Natural killer cell treated with Interleukin-12 subunit alpha and Interleukin-12 subunit beta and Interleukin-15 and Interleukin-18, amount 100 ng/mL, for 72 hours (primary cell): ENCODE measurements at places on chromosomes 13 and 19. TPM values are rescaled to one million over a fixed set of nuclear protein-coding genes. Genes with fewer than 3 reads are reported as not detected.

DNA sequence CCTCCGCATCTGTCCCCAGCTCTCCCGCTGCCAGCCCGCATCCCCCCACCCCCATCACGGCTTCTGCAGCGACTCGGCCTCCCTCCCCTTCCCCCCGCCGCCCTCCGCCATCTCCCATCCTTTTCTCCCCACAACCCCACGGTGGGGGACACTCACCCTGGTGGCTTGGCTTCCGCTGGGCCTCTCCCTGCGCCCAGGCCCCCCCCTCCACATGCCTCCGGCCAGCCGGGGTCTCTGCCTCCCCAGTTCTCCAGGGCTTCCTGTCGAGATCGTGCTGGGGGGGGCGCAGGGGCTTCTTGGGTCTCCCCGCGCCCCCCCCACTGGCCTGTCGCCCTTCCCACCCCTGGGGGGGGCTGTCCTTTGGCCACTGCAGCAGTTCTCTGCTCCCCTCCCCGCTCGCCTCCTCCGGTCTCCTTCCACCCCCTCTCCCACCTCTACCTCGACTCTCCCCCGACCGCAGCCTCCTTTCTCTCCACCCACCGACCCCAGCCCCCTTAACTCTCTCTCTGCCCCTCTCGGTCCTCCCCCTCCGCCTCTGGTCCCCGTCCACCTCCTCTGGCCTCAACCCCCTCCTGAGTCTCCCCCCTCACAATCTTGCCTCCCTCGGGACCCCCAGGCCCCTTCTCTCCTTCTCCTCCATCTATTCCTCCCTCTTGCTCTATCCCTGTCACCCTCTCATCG lies 17.1 kb downstream of the LRRC4B start:
- H3K4me3 ChIP-seq, result no peak overlapping the region
- H3K27ac ChIP-seq, result no peak overlapping the region
- DNase-seq, result no peak
- peaks cover 48% of the 10 kb centered on the region for H3K27me3 ChIP-seq

ZNF229 gene
- total RNA-seq, result not detected

GRCh38 chr19:43777163-43777695 lies 3.5 kb downstream of the KCNN4 start:
- H3K4me1 ChIP-seq, result peaks cover 44% of the 10 kb centered on the region
- H3K36me3 ChIP-seq, result no peaks in the 10 kb centered on the region
- H3K27ac ChIP-seq, result peak overlapping the region; percentile 80
- no peak for DNase-seq
- H3K27me3 ChIP-seq, result peaks cover 23% of the 10 kb centered on the region
- peak overlapping the region; percentile 91 for H3K4me3 ChIP-seq

DNA sequence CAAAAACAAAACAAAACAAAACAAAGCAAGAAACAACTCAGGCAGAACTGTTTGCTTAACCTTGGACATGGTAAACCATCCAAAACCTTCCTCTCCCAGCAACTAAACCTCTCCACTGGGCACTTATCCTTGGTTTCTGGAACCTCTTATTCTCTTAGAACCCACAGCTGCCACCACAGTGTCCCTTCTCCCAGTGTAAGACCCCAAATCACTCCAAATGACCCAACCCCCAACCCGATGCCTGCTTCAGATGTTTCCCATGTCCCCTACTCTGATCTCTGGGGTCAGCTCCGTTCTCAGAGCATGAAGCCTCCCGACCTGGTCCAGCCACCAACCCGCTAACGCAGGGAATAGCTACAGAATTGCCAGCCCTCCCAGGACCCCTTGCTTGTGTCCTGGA lies 972 bp downstream of the KLK2 start:
- H3K27me3 ChIP-seq, result peaks cover 10% of the 10 kb centered on the region
- DNase-seq, result no peak
- no peak overlapping the region for H3K4me3 ChIP-seq
- H3K36me3 ChIP-seq, result no peaks in the 10 kb centered on the region

DNA sequence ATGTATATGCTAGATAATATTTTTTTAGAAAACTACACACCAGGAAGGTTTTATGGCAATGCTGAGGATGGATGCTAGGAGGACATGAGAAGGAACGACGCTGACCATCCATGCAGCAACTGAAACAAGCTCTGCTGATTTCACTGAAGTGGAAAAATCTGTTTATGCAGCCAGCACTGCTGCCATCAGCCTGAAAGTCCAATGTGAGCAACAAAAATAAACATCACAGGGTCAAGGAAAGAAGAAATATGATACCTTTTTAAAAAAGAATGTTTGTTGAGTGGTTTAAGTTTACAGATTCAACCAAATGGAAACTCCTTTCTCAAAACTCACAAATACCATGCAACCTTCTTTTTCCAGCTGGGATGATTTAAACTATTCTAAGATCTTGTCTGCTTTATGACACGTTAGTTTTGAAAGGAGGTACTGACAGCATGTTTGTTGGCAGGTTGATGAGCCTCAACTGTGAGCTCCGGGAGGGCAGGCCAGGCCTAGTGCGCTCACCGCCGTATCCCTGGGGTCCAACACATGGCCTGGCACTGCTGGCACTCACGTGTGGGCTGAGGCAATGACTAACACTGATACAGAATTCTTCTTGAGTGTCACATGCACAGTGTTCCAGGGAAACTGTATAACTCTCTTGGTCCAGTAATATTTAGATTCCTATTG lies 46.8 kb downstream of the LATS2 start:
- H3K36me3 ChIP-seq, result peaks cover 4% of the 10 kb centered on the region
- H3K27me3 ChIP-seq, result no peaks in the 10 kb centered on the region
- H3K4me3 ChIP-seq, result no peak overlapping the region

CEACAM20 gene
- total RNA-seq, result not detected

DNA sequence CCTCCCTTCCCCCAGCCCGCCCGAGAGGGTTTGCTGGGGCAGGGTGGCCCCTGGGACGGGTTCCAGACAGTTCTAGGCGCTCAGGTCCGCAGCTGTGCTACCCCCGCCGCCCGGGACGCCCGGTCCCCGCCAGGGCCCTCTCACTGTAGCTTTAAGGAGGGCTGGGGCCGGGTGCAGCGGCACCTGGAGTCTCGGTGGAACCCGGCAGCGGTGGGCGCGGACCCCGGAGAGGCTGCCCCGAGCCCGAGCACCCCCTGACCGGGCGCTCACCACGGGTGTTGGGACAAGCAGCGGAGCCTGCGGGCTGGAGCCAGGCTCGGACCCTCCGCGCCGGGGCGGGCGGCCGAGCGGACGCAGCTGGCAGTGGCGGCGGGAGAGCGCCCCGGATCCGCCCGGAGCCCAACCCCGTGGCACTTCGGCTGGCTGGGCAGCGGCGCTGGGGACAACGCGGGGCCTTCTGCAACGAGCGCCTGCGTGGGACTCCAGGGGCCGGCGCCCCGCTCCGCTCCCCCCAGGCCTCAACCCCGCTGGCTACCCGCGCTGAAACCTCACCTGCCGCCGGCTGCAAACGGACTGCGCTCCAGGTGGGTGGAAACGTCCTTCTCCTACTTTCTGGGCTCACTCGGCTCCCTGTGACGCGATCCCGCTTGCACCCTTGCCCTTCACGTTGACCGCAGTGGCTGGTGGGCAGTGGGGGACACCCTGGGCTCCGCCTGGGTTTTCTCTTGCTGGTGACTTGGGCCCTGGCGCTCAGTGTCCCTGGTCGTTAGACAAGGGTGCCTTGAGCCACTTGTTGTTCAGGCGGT lies 81.1 kb downstream of the ZNF429 start:
- H3K36me3 ChIP-seq, result no peaks in the 10 kb centered on the region
- peak overlapping the region; percentile 79 for H3K4me3 ChIP-seq
- peak; percentile 62 for DNase-seq

DNA sequence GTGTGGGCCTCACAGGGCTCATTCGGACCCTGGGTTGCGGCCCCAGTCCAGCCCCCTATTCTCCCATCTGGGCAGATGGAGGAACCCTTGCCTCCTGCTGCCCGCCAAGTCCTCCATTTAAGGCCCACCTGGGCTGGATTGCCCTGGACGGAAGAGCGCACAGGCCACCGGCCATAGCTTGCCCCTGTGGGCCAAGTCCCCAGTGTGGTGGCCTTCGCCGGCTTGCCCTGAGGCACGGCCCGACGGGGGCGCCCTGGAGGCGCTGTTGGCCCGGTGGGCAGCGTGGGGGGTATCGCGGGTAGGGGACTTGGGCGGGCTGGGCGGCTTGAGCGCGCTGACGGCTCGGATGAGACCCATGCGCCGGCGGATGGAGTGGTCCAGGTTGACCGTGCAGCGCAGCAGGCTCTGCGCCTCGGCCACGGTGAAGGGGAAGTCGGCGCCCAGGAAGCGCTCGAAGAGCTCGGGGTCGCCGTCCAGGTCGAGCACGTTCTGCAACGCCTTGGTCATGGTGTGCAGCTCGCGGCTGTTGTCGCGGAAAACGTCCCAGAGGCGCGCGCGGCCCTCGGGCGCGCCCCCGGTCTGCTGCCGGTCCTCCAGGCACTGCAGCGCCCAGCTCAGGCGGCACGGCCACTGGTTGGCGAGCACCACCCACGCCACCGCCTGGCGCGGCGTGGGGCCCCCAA lies 8.8 kb downstream of the NKPD1 start:
- H3K36me3 ChIP-seq, result no peaks in the 10 kb centered on the region
- no peak for DNase-seq
- peaks cover 14% of the 10 kb centered on the region for H3K4me1 ChIP-seq
- H3K4me3 ChIP-seq, result peak overlapping the region; percentile 73
- no peak overlapping the region for H3K27ac ChIP-seq

FOSB gene
- total RNA-seq, result 16.3 TPM
